Adrenal gland (tissue), 19 donors: ENCODE measurements at places on chromosomes 1 and 21. TPM values are rescaled to one million over a fixed set of nuclear protein-coding genes. Genes with fewer than 3 reads are reported as not detected.

The NBPF6 gene
- total RNA-seq = not detected

The DCDC2B gene
- not detected for total RNA-seq

The ZP4 gene
- not detected for total RNA-seq

The OXCT2 gene
- total RNA-seq = 0.35 TPM

The DCLRE1B gene
- total RNA-seq = 6.1 TPM

The LAMC2 gene
- 1.4 TPM for total RNA-seq

The CELA3B gene
- total RNA-seq = 6.7 TPM

The NPL gene
- total RNA-seq = 28.5 TPM

The ADAMTS1 gene
- total RNA-seq = 46.8 TPM

The HSPA6 gene
- total RNA-seq = 3.5 TPM

GRCh38 chr1:29549001-29549400 lies 312.7 kb downstream of the PTPRU start:
- no peak for DNase-seq

GRCh38 chr21:35342440-35342839 lies 293.3 kb upstream of the RUNX1 start:
- DNase-seq = no peak

DNA sequence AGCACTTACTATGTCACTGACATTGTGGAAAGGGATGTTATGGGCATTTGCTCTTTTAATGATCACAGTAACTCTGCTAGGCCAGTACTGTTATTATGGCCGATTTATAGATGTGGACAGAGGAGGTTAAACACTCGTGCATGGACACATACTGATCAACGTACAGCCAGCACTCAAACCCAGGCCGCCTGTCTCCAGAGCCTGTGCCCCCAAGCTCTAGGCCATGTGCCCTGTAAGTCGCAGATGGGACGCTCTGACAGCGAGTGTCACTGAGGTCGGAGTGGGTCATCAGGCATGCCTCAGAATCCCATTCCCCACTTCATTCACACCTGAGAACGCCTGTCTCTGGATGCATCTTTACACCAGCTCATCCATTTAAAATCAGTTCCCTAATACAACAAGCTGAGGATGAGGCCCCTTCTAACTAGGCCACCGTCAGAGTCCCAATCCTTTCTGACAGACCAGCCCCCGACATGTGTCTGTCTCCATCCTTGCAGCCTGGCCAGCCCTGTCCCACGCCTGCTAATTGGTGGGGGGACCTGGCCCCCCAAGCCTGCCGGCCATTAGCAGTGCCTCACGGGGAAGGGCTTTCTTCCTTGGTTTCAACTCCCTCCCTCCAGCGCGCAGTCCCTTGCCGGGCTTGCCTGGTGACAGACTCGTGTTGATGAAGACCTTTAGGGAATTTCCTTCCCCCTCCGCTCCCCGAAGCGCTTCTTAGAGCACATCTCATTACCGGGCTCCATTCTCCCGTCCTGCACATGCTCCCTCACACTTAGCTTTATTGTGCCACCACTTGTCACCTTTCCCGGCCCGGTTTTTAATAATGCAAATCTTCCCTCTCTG lies 436.8 kb downstream of the KIF26B start:
- no peak for DNase-seq

DNA sequence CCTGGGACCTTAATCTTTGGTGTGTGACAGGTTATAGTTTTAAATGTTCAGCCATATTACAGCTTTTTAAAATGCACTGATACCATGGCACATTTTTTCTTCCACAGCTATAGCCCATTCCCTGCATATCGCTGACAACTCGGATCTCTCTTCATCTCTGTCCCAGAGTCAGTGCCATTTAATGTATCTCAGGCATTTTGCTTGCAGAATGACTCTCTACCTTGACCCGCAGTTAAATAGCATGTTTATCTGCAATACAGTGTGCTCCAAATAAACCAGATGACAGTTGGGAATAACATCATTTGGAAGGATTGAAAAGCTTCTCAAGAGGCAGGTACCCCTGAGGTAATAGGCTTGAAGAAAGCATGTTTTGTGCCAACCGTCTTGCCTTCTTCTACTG lies 99.8 kb upstream of the USH2A start:
- DNase-seq = no peak

DNA sequence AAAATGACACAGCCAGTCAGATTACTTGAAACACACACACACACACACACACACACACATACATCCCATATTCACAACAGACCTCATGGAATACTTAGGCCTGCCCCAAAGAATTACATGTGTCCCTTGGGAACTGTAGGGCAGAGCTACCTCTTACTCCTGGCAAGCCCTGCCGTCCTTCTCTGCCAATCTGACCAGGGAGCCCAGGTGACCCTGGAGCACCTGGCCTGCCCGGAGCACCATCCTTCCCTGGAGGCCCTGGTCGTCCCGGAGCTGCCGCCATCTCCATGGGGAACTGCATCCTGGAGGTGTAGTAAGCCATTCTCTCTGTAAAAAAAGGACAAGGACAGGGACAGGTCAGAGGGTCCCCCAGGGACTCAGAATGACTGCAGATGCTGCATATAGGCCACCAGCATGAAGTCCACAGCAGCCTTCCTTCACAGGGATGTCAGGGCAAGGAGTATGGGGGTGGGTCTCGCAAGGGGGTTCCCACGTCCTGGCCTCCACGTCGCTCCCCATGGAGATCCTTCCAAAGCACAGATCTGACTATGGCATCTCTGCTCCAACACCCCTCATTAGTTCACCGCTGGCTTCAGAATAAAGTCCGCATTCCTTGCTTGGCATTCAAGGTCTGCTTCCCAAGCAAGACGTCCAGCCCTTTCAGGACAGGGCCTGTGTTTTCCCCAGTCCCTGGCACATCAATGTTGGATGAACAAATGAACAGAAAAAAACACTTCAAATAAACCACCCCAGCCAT lies 9.2 kb upstream of the PEF1 start:
- no peak for DNase-seq

DNA sequence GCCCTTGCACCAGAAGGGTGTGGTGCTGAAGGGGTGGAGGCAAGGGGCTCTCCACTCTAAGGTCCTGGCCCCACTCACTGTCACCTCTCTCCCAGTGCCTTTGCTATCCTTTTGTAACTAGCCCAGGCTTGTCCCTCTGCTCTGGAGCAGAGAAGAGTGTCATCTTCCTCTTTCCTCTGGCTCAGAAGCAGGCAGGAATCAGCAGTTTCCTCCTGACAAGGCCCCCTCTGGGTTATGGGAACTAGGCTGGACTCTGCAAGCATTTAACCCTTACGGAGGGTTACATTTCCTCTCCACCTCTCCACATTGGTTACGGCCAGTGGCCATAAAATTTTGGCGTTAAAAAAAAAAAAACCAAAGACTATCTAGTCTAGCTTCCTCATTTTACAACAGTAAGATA lies 30.4 kb downstream of the PLXNA2 start:
- peak; percentile 27 for DNase-seq

DNA sequence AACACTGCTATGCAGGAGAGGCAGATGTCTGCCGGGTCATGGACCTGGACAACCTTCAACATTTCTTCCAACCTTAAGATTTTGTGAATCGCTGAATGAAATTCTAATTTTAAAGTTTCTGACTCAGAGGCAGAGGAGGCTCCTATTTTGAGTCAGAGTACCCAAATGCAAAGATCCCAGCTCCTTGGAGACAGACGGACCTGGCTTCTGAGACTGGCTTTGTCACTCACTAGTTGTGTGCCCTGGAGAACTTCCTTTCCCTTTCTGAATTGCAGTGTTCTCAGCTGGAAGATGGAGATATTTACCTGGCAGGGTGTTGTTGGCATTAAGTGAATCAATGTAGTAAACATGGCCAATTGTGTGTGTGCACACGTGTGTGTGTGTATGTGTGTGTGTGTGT lies 51.9 kb downstream of the IER5 start:
- no peak for DNase-seq

GRCh38 chr1:173453982-173454381 lies 23.2 kb upstream of the PRDX6 start:
- no peak for DNase-seq

DNA sequence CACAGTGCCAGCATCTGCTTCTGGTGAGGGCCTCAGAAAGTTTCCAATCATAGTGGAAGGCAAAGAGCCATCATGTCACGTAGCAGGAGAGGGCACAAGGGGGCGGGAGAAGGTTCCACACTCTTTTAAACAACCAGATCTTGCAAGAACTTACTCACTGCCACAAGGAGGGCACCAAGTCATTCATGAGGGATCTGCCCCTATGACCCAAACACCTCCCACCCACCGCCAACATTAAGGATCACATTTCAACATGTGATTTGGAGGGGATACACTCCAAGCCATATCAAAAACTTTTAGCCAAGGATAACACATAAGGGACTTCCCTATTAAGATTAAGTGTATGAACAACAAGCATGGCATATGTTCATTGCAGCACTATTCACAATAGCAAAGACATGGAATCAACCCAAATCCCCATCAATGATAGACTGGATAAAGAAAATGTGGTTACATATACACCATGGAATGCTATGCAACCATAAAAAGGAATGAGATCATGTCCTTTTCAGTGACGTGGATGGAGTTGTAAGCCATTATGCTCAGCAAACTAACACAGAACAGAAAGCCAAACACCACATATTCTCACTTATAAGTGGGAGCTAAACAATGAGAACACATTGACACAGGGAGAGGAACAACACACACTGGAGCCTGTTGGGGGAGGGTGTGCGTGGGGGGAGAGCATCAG lies 19.9 kb upstream of the SLC35F3 start:
- DNase-seq = no peak

DNA sequence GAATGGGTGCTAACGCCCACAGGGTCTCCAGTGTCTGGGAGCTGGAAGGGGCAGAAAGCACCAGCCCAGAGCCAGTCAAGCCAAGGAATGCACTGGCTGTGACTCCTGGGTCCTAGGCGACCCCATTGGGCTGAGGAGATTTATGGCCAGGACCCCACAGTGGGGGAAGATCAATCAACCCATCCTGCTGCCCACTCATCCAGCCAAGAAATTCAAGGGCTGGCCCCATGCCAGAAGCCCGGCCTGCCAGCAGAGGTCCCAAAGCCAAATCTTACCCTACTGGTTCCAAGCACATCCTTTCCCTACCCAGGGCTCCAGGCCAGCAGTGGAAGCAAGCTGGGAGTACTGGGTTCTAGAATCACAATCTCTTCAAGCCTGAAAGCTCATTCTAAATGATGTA lies 6.8 kb upstream of the PDZK1IP1 start:
- DNase-seq = no peak

DNA sequence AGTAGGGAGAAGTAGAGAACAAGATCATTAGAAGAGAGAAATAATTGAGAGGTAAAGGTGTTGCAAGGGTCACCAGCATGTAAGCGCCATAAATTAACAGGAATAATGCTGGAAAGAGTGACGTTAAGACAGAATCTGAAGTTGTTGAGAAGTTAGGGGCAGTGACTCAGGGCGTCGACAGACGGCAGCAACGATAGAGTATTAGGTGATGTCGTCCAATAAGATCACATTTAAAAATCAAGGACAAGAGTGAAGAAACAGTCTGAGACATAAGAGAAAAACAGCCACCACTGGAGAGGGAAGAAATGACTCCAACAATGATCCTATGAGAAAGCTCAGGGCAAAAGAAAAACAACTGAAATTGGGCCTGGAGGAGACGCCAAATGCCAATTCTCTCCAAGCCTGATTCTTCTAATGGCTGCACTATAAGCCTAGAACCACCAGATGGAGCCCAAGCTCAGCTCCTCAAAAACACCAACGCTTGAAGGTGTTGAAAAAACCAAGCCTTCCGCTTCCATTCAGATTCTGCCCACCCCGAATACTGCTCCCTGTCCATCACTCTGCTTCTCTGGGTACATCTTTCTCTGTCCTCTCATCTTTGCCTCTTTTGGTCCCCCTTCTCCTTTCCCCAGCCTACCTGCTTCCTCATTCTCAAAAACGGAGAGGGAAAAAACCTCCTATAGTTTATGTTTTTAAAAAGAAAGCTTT lies 70.0 kb downstream of the LUZP1 start:
- DNase-seq = peak; percentile 62

DNA sequence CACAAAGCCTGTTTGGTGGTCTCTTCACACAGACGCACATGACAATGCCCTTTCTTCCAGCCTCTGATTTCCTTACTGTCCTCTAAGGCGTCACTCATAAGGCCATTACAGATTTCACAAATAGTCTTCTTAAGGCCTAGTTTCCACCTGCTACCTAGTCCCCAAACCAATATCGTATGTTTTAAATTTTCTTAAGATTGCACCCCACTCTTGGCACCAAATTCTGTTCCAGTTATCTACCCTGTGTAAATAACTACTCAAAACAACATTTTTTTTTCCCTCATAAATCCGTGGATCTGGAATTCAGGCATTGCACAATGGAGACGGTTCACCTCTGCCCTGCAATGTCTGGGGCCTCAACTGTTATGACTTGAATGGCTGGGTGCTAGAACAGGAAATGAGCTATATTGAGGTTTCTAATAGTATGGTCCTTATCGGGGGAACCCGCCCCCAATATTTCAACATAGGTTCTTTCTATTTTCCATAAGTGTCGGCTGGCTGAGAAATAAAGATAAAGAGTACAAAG lies 36.9 kb upstream of the SERTAD4 start:
- no peak for DNase-seq

DNA sequence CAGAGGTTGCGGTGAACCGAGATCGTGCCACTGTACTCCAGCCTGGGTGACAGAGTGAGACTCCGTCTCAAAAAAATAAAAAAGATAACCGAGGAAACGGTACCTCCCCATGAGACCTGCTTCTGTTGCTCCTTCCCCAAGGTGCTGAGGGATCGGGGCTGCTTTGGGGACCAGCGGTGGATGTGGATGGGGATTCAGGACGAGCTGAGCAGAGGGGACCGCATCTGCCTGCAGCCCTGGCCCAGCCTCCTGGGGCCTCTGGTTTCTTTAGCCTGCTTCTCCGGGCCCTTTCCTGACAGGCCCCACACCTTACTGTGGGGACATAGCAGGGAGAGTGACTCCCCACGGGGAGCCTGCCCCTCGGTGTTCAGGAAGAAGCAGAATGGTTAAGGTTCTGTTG lies 17.1 kb downstream of the SLC66A1 start:
- no peak for DNase-seq

DNA sequence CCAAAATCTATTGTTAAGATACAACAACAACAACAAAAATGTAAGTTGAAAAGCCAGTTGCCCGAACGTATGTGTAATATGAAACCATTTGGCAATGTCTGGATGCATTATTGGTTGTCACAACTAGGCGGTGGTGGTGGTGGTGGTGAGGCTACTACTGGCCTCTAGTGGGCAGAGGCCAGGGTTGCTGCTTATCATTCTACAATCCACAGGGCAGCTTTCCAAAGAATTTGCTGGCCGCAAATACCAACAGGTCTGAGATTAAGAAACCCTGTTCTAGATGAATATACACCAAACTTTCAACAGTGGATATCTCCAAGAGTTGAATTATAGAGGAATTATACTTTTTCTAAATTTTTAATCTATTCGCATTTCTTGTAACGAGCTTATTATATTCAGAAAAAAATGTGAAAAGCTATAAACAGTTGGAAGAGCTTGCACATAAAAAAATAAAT lies 26.8 kb upstream of the ZNF697 start:
- no peak for DNase-seq

- no peak for DNase-seq
These were observed 14.3 kb upstream of the ZNF326 start for GRCh38 chr1:89980605-89981004.

DNA sequence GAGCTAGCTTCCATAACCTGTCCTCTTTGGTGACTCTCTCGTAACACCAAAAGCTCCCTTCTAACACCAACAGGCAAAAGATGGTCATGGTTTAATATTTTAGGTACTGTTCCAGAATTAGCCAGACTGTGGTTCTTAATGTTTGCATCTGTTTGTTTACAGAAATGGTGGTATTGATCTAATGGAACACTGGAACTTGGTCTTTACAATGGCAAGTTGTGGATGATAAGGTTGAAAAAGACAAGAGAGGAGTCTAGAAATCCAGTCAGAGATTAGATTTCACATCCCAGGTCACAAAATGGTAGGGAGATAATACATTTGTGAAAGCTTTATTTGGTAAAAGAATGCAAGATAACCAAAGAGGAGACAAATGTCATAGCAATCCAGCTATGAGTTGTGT lies 293.1 kb downstream of the SMYD3 start:
- DNase-seq = no peak
